ENCODE measurements at places on chromosomes 5 and 9.

DNA sequence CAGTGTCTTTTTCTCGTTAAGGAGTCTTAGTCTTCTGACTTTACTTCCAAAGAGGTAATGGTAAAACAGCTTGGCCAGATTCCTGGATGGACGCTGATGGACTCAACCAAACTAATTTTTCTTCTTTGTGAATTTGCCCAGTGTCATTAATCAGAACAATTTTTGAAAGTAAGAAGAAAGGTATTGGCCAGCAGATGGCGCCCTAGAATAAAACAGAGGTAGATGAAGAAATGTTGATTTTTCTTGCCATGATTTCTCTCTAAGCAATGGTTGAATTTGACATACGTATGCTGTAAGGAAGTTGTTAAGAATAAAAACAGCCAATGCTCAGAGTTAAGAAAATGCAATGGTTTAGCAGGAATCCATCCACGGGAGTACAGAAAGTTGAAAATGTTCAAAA is 500.0 kb downstream of the DIRAS2 start:
- peak; percentile 65 for DNase-seq

GRCh38 chr5:73338256-73339050 is 110.1 kb downstream of the FOXD1 start:
- peak; percentile 73 for DNase-seq

DNA sequence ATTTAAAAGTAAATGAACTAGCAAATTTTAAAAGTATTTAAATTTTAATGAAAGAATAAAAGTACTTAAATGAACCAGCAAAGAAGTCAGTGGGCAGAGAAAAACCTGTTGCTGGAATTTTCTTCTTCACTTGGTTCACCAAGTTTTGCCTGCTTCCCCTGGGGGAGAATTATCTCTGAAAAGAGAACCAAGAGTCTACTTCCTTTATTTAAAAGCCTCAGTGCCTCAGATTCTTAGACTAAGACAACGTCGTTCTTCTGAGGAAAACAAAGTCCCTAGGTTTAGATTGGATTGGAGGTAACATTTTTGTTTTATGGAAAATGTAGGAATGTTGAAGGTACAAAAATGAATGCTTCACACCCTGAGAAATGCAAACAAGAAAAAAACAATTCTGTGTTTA is 7.4 kb upstream of the KLF4 start:
- no peak for DNase-seq

- DNase-seq: peak; percentile 67
Measured at GRCh38 chr9:2015581-2016407, 647 bp downstream of the SMARCA2 start.

DNA sequence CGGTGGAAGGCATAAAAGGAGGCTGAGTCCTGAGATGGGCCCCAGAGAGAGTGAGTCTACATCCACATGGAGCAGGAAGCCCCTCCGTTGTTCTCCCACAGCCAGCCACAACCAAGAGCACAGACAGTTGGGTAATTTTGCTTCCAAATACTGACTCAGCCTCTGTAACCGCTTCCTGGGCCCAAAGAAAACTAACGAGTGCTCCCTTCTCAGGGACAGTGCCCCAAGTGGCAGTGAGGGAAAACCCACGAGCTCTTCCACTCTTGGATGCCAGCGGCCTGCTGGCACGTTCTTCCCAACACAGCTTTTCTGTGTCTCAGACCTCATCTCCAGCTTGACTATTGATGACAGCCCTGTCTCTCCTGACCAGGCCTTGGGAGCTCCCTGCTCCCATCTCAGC is 207.6 kb downstream of the FSTL4 start:
- no peak for DNase-seq

DNA sequence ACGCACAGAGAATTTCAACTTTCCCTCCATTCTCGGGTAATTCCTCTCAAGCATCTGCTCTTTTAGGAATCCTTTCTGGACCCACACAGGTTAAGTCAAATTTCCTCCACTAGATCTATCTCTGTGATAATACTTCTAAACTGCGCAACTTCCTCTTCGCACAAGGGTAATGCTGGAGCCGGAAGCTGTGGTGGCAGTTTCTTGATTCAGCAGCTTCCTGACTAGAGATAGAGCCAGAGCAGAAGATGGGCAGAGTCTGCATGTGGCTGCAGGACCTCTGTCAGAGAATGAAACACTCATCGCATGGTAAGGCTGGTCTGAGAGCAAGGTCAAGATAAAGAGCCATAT is 11.1 kb upstream of the CDC42SE2 start:
- no peak for DNase-seq

DNA sequence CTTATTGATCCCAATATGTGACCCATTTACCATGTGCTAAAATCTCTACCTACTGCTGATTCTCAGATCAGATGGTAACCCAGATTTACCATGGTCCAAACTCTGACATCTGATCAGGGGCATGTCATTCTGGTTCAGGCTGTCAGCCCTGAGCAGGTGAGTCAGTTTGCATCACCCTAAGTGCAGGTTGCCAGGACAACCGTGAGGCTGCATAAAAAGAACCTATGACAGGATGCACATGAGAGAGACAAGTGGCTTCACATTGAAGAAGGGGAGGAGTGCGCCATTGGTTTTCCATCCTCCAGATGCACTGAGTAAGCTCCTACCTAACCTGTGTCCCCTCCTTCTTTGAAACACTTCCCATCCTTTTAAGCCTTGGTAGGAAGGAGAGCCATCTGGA is 801 bp upstream of the PRSS3 start:
- peak; percentile 61 for DNase-seq

DNA sequence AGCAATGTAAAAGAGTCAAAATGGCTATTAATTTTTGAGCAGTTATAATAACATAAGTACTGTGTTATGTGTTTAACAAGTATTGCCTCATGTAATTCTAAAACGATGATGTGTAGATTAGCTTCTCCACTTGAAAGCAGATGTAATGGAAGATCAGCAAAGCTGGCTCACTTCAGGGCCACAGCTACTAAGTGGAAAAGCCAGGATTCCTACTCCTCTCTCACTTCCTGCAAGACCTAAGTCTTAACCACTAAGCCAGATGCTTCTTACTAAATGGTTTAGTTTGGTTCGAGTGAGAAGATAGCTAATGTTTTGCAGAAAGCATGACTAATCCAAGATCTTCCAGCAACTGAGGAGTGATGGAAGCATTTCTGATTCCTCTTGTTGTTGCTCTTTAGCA is 15.7 kb upstream of the TNC start:
- DNase-seq: no peak

DNA sequence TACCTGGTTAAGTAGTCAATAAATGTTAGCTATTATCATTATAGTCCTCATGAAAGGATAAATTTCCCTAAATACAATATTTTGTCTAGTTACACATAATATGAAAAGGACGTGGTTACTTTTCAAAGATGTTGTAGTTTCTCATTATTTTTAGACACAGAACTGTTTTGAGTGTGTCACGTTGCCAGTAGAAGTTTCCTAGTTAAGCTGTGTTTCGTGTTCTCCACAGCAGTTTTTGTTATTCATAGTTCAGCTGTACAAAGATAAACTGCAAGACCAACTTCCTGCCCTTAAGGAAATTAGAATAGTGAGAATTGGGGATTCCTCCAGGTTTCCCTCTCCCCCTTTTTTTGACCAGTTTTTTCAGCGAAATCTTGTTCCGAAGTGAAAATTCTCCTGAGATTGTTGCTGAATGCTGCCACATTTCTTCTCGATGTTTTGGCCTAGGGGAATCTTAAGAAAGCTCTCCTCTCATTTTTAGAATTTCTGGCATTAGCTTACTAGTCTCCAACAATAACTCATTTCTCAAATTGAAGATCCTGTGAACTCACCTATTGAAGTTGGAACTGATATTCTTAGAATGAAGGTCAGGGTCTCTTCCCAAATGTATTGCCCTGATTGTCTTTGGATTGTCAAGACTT is 176.1 kb downstream of the PAM start:
- no peak for DNase-seq

- no peak for DNase-seq
Measured at GRCh38 chr9:92563116-92564100, 27.6 kb upstream of the ECM2 start.

- no peak for DNase-seq
Measured at GRCh38 chr9:98135558-98135934, 16.5 kb upstream of the TRIM14 start.

GRCh38 chr5:73189871-73190376 is 16.9 kb downstream of the TMEM174 start:
- DNase-seq: peak; percentile 21

DNA sequence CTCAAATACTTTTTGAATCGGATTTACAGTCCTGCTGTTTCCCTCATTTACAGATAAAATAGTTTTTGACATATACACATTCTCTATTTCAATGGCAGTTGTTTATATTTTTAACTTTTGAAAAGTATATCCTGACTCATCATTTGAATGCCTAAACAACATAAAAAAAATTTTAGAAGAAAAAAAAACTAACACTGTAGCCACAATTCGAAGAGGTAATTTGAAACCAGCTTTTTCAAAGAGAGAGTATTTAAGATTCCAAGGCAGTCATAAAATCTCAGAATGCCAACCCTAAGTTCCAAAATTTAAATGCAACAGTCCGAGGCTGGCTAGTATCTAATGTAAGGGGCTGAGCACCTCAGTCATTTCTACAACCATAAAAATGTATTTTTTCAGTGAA is 626.8 kb downstream of the DNAH5 start:
- no peak for DNase-seq
